ENCODE measurements at places on chromosomes 11 and 22.

DNA sequence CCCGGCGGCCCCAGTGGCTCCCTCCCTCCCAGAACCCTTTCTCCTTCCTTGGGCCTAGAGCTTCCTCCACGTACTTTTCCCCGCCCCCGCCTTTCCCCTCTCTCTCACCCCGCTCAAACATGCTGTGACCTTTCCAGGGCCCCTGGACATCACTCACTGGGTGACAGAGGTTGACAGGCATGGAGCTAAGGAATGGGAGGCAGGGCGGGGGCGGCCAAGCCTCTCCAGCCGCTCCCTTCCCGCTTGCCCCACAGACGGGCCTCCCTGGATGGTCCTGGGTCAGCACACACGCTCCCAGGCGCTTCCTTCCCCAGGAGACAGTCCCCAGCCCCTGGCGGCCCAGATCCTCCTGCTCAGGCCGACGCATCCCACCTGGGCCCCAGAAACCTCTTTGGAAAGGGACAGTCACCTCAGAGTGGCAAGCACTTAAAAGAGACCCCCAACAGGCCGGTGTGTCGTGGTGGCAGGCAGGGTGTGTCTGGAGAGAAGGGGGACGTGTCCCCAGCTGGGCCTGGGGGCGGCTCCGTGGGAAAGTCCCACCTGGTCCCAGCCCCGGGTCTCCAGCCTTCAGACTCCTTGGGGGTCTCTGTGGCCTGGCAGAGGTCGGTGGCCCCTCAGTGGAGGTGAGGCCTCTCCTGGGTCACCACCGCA, 8.8 kb downstream of the H19 start:
- DNase-seq: no peak

DNA sequence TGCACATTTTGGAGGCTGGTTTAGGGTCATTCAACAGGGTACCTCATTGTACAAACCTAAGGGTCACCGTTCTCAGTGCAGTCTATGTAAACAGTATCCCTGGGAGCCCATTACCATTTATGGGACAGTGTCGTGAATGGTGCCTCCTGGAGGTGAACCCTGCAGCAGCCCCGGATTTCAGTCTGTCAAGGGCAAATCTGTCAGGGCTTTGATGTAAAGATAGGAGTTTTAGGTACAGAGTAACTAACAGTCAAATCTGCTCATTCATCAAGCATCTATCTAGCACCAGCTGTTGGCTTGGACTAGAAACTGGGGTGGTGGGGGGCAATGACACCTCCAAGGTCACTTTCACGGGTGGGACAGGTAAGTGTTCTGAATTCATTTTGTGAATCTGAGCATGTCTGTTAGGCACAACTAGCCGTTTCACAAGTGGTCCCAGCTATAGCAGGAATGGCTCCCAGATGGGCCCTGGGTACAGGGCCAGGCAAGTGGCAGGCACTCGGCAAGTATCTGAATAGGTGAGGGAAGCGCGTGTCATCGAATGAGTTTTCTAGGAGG, 63.6 kb downstream of the PARVG start:
- no peak for DNase-seq

- no peak for DNase-seq
Observed at GRCh38 chr11:120952461-120953434, 71.2 kb upstream of the TBCEL start.

DNA sequence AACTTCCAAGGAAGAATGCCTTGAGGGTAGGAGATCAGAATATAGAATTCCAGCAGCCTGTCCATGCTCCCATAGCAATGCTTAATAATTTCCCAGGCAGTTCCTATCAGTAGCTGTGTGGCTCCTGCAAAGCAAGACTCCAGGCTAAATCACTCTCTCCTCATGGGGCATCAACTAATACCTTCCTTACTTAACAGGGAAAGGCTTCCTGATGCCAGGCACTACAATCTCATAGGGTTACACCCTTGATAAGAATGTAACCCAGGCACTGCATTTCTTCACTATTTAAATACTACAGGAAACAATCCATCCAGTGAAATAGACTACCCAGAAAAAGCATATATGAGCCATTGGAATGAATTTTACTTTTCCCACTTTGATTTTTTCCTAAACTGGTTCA, 615.0 kb upstream of the ARHGAP42 start:
- no peak for DNase-seq

DNA sequence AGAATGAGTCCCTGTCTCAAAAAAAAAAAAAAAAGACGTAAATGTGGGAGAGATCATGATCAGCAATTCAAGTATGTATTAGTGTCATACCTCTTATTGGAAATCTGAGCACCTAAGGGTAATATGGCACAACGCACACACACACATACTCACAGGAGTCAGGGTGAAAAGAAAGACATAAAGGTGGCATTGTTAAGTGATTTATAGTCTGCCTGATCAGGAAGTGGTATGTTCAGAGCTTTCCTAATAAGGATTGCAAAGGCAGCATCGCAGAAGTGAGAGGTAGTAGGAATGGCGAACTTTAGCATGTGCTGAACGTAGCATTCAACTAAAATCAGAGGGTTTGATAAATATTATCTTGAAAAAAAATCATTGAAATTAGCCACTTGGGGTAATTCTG, 854.3 kb downstream of the METTL15 start:
- no peak for DNase-seq

GRCh38 chr11:84289381-84289906, 1003.3 kb upstream of the CCDC90B start:
- no peak for DNase-seq

- no peak for DNase-seq
Observed at GRCh38 chr11:1532014-1532586, 40.0 kb downstream of the DUSP8 start.

GRCh38 chr22:25369041-25369440, 149.6 kb downstream of the CRYBB2 start:
- no peak for DNase-seq

- no peak for DNase-seq
Observed at GRCh38 chr11:56333156-56333555, 12.7 kb upstream of the OR8K1 start.

DNA sequence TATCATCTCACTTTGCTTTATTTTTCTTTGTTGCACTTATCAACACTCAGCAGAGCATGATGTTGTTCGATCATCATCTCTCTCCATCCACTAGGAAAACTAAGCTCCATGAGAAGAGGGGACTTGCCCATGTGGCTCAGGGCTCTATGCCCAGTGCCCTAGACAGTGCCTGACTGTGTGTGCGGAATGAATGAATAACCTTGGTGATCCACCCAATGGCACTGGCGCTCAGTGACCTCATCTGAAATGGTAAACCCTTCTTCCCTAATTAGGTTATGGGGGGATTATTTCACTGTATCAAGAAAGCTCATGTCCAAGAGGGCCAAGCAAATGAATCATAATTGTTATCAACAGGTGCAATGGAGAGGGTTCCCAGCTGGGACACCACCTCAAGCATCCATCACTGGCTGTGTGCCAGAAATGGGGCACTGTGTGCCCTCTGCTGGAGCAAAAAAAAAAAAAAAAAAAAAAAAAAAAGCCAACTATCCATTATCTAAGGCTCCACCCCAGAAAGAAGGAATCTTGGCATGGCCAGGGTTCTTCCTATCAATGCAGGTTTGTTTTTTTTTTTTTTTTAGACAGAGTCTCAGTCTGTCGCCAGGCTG, 172.6 kb downstream of the LARGE1 start:
- no peak for DNase-seq

DNA sequence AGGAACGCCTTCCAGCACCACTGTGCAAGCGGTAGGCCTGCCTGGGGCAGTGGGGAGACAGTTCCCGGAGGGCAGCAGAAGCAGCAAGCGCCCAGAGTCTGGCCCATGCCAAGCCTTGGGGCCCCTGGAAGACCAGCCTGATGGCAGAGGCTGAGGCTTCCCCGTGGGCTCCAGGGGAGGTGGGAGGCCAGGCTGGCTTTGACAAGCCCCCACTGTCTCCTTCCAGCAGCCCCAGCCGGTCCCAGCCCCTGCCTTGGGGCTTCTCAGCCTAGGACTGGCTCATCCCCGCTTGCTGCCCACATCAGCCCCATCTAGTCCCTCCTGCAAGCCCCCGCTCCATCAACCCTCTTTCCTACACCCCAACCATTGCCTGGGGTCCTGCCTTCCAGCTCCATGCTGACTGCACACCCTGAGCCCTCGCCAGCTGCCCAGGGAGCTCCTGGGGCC, 46.7 kb downstream of the IGF2 start:
- no peak for DNase-seq

DNA sequence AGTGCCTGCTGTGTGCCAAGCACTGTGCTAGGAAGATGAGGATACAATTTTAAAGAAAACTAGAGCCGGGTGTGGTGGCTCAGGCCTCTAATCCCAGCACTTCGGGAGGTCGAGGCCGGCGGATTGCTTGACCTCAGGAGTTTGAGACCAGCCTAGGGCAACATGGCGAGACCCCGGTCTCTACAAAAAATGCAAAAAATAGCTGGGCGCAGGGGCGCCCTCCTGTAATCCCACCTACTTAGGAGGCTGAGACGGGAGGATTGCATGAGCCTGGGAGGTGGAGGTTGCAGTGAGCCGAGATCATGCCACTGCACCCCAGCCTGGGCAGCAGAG, 8.3 kb downstream of the TPBGL start:
- no peak for DNase-seq

DNA sequence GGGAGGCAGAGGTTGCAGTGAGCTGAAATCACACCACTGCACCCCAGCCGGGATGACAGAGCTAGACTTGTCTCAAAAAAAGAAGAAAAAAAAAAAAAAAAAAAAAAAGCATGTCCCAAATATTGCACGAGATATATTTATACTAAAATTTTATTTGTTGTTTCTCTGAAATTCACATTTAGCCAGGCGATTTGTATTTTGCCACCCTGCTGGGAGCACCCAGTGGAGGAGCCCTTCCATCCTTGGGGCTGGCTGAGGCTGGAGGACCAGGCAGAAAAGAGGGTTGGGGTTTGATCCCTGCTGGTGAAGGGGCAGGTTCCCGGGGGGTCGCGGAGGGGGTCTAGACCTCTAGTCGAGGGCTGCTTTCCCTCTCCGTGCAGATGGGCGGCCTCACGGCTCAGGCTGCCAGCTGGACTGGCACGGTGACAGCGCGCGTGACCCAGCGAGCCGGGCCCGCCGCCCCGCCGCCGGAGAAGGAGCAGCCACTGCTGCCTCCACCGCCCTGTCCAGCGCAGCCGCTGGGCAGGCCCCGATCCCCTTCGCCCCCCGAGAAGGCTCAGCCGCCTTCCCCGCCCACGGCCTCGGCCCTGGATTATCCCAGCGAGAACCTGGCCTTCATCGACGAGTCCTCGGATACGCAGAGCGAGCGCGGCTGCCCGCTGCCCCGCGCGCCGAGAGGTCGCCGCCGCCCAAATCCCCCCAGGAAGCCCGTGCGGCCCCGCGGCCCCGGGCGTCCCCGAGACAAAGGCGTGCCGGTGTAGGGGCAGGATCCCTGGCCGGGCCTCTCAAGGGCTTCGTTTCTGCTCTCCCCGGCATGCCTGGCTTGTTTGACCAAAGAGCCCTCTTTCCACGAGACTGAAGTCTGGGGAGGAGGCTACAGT, 952 bp upstream of the CATSPERZ start:
- no peak for DNase-seq

DNA sequence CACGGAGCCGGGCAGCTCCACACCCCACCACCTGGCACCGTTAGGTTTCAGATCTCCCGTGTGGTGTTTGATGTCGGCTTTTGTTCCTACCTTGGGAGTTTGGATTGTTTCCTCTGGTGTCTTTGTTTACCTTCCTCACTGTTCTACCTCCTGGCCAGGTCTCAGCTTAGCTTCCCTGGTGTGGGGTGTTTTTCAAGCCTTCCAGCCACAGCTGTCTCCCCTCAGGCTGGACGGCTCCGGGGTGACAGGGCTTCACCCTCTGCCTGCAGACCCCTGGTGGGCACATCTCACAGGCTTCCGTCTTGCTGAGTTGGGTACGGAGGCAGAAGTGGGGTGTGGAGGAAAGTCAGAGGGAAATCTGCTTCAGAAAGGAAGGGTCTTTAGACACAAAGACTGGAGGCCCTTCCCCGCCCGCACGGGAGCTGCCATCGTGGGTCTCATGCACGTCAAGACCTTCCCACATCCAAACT, 59.6 kb upstream of the EMID1 start:
- DNase-seq: no peak

DNA sequence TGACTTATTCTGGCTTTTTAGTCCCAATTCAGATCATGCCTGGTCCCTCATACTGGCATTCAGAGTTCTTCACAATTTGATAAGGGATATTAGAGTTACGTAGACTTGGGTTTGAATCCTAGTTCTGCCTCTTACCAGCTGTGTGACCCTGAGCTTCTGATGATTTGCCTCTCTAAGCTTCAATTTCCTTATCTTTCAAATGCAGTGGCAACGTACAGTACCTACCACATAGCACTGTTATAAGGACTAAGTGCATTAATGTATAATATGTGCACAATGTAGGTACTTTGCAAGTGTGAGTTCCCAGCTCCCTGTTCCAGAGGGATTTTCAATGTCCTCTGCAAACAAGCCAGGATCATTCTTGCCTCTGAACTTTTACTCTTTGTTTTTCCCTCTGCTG, 7.3 kb downstream of the RHOG start:
- DNase-seq: no peak

- no peak for DNase-seq
Observed at GRCh38 chr11:78364128-78364751, 53.4 kb downstream of the GAB2 start.

DNA sequence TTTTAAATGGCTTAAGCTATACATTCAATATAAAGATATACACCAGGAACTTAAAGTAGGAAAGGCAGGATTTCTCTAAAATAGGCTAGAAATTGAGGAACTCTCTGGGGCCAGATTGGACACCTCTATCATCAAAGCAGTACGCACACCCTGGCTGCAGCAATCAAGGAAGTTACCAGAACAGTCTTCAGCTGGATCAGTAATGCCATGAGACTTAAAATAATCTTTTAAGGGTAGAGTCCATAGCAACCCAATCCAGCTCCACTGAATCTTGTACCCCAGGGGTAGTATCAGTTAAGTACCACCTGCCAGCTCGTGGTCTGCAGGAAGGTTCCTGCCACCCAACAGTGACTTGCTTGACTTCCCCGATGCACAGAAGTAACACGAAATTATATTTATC, 3.0 kb downstream of the RDX start:
- no peak for DNase-seq

DNA sequence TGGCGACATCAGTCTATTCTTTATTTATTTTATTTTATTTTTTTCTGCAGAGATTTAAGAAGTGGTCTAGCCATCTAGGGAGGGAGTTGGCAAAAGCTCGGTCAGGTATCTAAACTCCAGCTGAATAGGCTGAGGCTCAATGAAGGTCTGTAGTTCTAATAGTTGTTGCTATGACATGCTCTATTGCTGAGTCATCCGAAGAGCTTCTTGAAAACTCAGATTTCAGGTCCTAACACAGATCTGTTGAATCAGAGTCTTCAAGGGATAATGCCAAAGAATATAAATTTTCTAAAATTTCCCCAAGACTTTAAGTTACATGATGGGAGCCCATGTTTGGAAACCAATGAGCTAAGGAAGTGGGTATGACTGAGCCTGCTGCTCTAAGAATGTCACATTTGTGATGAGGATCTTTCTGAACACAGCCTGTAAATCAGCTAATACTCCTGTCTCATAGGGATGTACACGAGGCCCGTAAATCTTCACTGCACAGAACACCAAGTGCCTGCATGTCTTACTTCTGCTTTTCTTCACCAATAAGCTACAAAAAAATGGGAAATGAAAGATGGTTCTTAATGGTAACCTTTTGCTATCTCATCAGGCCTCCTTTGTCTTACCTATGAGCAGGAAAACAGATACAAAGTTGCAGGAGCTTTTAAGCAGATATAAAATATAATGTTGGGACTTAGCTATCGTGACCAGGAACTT, 901.4 kb upstream of the API5 start:
- DNase-seq: no peak

GRCh38 chr11:134369656-134370525, 38.1 kb downstream of the GLB1L2 start:
- DNase-seq: no peak

- DNase-seq: no peak
Observed at GRCh38 chr11:26442131-26442530, 110.2 kb downstream of the ANO3 start.

GRCh38 chr11:123569393-123569792, 85.0 kb downstream of the SCN3B start:
- no peak for DNase-seq

All from stimulated activated CD8-positive, alpha-beta memory T cell treated with anti-CD3 and anti-CD28 coated beads, Interleukin-7, amount 100 ng/mL, for 1 hour (primary cell).